Uterine smooth muscle cell (primary cell): ENCODE measurements at places on chromosomes 2 and 18. TPM values are rescaled to one million over a fixed set of nuclear protein-coding genes. Genes with fewer than 3 reads are reported as not detected.

The CERKL gene
- total RNA-seq = under 0.01 and 0.11 TPM in 2 replicates

The GREB1L gene
- 4.2 and 5.0 TPM in 2 replicates for total RNA-seq

The ADCYAP1 gene
- total RNA-seq = not detected in 2 replicates

The HTR2B gene
- total RNA-seq = 19.3 and 57.7 TPM in 2 replicates

The NDUFB3 gene
- 80.9 and 81.7 TPM in 2 replicates for total RNA-seq

The ASB18 gene
- not detected in 2 replicates for total RNA-seq

The VWA3B gene
- total RNA-seq = not detected in 2 replicates

The MAIP1 gene
- total RNA-seq = 19.6 and 24.1 TPM in 2 replicates

The CREG2 gene
- total RNA-seq = 3.9 and 5.2 TPM in 2 replicates

The IGFBP5 gene
- 201 and 731 TPM in 2 replicates for total RNA-seq

The ABCG5 gene
- total RNA-seq = not detected in 2 replicates

The TMEFF2 gene
- 0.22 TPM in 1 of 2 replicates, not detected in the other for total RNA-seq

The TOGARAM2 gene
- under 0.01 and 0.11 TPM in 2 replicates for total RNA-seq

The SP3 gene
- 192 and 197 TPM in 2 replicates for total RNA-seq

The DYSF gene
- total RNA-seq = 0.66 and 1.00 TPM in 2 replicates

The ITGB6 gene
- total RNA-seq = under 0.01 TPM in 1 of 2 replicates, not detected in the other

The VIL1 gene
- total RNA-seq = 0.12 TPM in 1 of 2 replicates, not detected in the other

The PAX8 gene
- total RNA-seq = 0.12 and 0.89 TPM in 2 replicates

The PSMA8 gene
- not detected in 2 replicates for total RNA-seq

The SCYGR6 gene
- not detected in 2 replicates for total RNA-seq

The IL36RN gene
- total RNA-seq = under 0.01 TPM in 1 of 2 replicates, not detected in the other

The CNTNAP5 gene
- not detected in 2 replicates for total RNA-seq

The ANKRD30BL gene
- not detected in 2 replicates for total RNA-seq

The LYG1 gene
- 0.22 and 0.50 TPM in 2 replicates for total RNA-seq

The TBR1 gene
- total RNA-seq = not detected in 2 replicates

The QPCT gene
- 30.5 and 43.6 TPM in 2 replicates for total RNA-seq

The SNRNP200 gene
- 49.4 and 65.4 TPM in 2 replicates for total RNA-seq

The TEKT4 gene
- total RNA-seq = not detected in 2 replicates

The LYG2 gene
- not detected in 2 replicates for total RNA-seq

The PCARE gene
- total RNA-seq = not detected in 2 replicates

The MBD1 gene
- total RNA-seq = 63.4 and 81.4 TPM in 2 replicates

The MAB21L4 gene
- total RNA-seq = under 0.01 TPM in 1 of 2 replicates, not detected in the other

The EPB41L3 gene
- total RNA-seq = 8.7 and 16.6 TPM in 2 replicates

The CDH2 gene
- total RNA-seq = 46.3 and 107 TPM in 2 replicates

The IL1F10 gene
- not detected in 2 replicates for total RNA-seq

The OTOS gene
- total RNA-seq = not detected in 2 replicates

The GKN1 gene
- total RNA-seq = not detected in 2 replicates

The AQP12B gene
- total RNA-seq = not detected in 2 replicates

The ZSWIM2 gene
- 0.11 and 0.62 TPM in 2 replicates for total RNA-seq

The PLEKHM3 gene
- 11.7 and 16.6 TPM in 2 replicates for total RNA-seq

The RAB6D gene
- total RNA-seq = not detected in 2 replicates

The CYTIP gene
- not detected in 2 replicates for total RNA-seq

The SPDYA gene
- 1.6 and 1.9 TPM in 2 replicates for total RNA-seq

The ITGB1BP1 gene
- 65.4 and 76.9 TPM in 2 replicates for total RNA-seq

The IGFBP2 gene
- 119 and 136 TPM in 2 replicates for total RNA-seq

The CYS1 gene
- 0.33 and 1.5 TPM in 2 replicates for total RNA-seq

The APLF gene
- total RNA-seq = 4.2 and 5.5 TPM in 2 replicates

The PLGLB2 gene
- total RNA-seq = 0.33 and 2.1 TPM in 2 replicates

The POTEC gene
- not detected in 2 replicates for total RNA-seq

The B3GNT7 gene
- total RNA-seq = 0.11 and 0.12 TPM in 2 replicates

The NDC80 gene
- 17.2 and 64.5 TPM in 2 replicates for total RNA-seq

The ALPI gene
- total RNA-seq = not detected in 2 replicates
